T-helper 9 cell (primary cell): ENCODE measurements at places on chromosomes 13 and 19.

GRCh38 chr13:20192158-20192835, 441 bp downstream of the GJB2 start:
- no peak for DNase-seq

DNA sequence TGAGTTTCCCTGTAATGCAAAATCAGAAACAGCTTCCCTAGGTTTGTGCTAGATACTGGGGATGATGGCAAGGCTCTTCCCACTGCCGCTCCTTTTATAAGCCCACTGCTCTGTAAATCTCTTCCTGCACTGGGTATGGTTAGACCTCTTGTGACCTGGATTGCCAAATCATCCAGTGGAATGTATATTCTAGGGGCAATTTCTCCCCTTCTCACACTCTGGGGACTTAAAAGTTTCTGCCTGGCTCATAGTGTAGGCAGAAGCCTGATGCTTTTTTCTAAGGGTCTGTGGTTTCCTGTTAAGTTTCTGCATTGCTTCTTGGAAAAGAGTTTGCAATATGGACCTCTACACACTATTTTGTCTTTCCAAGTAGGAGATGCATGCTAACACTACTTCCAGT, 1582.0 kb upstream of the PCDH20 start:
- DNase-seq: no peak

DNA sequence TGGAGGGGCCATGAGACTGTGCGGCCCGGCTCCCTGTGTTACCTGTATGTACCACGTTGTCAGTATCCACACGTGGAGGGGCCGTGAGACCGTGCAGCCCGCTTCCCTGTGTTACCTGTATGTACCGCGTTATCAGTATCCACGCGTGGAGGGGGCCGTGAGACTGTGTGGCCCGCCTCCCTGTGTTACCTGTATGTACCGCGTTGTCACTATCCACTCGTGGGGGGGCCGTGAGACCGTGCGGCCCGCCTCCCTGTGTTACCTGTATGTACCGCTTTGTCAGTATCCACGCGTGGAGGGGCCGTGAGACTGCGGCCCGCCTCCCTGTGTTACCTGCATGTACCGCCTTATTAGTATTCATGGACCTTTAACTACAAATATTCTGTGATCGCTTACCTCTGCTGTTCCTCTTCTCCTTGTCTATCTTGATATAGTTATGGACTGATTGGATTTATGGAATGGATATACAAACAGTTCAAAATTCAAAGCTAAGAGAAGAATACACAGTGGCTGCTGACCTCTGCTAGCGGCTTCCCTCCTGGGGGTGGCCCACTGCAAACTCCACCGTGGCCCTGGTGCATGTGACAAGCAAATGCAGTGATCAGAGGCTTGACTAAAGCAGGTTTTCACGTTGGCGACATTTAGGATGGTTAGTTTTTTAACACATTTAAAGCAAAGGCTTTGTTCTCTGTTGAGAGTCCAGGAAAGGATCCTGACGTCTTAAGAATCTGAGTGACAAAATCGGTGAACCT, 38.7 kb downstream of the ATP11A start:
- no peak for DNase-seq

- DNase-seq: no peak
Measured at GRCh38 chr13:102914339-102914930, 68.6 kb downstream of the ERCC5 start.

DNA sequence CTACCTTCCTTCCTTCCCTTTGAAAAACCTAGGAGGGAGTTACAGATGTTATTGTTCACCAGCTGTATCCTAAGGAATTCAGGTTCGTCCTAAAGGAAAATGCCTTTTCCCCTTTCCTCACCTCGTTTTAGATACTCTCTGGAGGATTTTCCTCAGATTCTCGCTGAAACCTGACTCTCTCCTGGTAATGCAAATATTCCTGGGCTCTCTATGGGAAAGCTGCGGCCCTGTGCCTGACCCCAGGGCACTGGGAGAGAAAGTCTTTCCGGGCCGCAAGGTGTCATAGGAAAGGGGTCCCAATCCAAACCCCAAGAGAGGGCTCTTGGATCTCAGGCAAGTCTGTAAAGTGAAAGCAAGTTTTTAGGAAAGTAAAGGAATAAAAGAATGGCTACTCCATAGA, 13.1 kb upstream of the OR1M1 start:
- no peak for DNase-seq

DNA sequence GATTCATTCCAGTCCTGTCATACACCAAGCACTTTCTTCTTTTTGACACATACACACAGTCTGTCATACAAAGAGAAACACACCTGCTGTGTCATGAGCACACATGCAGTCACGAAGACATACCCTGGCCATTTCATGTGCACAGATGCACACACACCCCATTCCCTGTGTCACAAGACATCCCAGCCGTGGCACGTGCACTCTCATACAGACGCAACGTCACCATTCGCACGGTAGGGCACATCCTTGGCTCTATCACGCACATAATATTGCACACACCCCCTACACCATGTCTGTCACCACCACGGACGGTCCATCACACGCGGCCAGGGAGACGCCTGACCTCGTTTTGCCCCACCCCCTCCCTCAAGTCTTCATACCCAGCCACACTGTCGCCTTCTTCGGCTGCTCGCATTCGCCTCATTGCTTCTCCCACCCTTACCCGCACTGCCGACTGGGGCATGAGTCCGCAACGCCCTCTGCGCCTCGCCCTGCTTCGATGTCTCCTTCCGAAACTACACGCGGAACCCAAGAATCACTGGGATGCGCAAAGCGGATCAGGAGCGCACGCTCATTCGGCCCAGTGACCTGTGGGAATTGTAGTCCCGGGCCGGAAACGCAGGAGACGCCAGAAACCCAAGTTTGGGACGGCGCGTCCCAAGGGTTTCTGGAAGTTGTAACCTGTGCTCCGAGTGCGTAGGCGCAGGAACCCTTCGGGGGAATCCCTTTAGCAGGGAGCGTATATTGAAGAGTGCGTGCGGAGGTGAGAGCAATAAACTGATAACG, 6.8 kb upstream of the ZNF283 start:
- DNase-seq: no peak

GRCh38 chr13:110447058-110447511, 114.4 kb downstream of the RAB20 start:
- no peak for DNase-seq

DNA sequence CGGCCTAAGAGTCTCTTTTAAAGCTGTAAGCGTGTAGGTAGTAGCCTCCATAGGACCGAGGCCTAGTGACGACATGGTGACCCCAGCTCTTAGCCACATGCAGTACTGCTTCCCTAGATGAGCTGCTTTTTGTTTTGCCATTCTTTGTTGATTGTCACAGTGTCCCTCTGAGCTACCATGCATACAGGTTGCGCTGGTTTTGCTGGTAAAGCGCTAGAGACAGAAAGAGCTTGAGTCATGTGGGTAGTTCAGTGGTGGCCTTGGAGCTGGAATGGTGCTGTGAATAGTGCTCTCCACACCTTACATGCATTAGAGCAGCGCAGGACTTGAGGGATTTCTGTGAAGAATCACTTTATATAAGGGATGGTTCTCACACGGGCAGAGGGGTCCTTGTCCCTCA, 5.1 kb downstream of the HNRNPM start:
- no peak for DNase-seq

GRCh38 chr19:49665036-49665350, 664 bp downstream of the IRF3 start:
- DNase-seq: no peak

GRCh38 chr19:29967623-29968022, 25.6 kb downstream of the URI1 start:
- DNase-seq: no peak

- DNase-seq: no peak
Measured at GRCh38 chr13:30211745-30212144, 95.6 kb downstream of the KATNAL1 start.

DNA sequence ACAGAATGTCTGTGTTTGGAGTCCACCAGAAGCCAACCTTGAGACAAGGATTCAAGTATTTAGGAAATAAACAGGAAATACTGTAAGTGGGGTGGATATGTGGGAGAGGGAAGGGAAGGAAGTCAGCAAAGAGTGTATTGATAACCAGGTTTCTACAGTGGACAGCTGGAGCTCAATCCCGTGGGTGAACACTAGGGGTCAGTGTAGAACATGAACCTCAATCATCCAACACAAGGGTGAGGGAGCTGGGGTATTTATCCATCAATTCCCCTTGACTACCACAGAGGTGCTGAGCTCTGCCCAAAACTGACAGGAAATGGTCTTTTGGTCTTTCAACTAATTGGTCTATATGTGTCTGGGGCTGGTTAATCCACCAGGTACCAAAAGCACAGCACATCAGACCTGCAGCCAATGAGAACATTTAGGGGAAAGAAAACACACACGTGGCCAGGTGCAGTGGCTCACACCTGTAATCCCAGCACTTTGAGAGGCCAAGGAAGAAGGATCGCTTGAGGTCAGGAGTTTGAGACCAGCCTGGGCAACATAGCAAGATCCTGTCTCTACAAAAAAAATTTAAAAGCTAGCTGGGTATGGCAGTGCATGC, 5.6 kb upstream of the SYDE1 start:
- peak; percentile 21 for DNase-seq

GRCh38 chr13:24910502-24911132, 146.6 kb downstream of the RNF17 start:
- DNase-seq: no peak

DNA sequence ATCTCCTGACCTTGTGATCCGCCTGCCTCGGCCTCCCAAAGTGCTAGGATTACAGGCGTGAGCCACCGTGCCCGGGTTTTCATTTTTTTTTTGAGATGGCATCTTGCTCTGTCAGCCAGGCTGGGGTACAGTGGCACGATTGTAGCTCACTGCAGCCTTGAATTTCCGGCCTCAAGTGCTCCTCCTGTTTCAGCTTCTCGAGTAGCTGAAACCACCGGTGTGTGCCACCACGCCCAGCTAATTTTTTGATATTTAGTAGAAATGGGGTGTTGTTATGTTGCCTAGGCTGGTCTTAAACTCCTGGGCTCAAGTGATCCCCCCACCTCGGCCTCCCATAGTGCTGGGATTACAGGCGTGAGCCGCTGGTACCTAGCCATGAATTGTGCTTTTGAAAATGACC, 5.9 kb downstream of the ADAT3 start:
- no peak for DNase-seq

DNA sequence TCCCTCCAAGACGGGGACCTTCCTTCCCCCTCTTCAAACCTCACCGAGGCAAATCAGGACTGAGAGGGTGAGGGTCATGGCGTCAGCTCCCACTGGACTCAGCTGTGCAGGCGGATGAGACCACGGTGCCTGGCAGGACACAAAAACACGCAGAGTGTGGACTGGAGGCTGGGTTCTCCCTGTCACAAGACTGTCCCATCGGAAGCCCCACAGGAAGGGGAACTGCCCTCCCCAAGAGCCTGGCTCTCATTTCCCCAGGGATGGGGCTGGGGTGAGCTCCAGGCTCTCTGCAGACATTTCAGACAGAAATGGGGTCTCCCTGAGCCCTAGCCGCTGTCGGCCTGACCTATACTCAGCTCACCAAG, at the start of gene LILRB5:
Gene LILRB5, minus strand, starts transcription at position 158 of the 365 bp plus-strand sequence. Its CDS starts 80 bp downstream, at position 78.
- no peak for DNase-seq

DNA sequence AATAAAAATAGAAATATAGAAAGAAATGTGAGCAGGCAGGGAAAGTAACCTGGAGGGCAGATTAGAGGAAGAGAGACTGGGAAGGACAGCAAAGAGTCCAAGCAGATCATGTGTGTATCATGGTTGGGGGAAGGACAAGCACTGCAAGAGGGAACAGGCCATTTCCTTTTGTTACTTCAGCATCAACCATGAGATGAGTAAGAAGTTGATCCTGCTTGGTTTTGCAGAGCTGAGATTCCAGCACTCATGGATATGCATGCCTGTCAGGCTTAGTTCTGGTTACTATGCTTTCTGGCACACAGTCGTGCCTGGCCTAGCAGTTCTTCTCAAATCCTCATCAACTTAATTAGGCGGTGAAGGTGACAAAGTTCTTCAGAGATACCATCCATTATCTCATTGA, 18.1 kb downstream of the NALCN start:
- no peak for DNase-seq

GRCh38 chr13:30114571-30115256, 192.6 kb downstream of the KATNAL1 start:
- DNase-seq: peak; percentile 96

DNA sequence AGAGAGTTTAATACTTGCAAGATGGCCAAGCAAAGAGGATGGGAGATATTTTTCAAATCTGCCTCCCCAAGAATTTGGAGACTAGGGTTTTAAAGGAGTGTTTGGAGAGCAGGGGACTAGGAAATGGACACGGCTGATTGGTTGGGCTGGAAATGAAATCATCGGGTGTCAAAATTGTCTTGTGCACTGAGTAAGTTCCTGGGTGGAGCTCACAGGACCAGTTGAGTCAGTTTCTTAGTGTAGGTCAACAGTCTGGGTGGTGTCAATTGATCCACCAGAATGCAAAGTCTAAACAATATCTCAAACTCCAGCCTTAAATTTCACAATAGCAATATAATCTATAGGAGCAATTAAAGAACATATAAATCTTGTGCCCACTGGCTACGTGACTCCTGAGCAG, 23.0 kb upstream of the CEACAM4 start:
- no peak for DNase-seq

DNA sequence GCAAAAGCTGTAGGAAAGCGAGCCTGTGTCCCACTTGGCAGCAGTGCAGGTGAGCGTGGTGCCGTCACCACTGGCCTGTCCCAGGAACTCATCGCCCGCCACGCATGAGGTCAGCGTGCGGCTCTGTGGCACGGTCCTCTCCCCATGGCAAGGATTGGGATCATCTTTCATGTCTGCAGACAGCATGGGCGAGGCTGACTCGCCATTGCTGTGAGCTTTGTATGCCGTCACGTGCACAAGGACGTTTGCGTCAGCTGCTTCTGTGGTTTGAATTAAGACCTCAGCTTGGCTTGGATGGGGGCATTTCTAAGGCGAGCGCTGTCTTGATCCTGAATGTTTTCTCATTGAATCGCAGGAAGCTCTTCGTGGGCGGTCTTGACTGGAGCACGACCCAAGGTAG, 9.8 kb downstream of the DAZAP1 start:
- DNase-seq: no peak

- no peak for DNase-seq
Measured at GRCh38 chr13:100630555-100630954, 42.0 kb upstream of the GGACT start.

GRCh38 chr13:76160961-76161925, 525.1 kb downstream of the LMO7 start:
- no peak for DNase-seq

DNA sequence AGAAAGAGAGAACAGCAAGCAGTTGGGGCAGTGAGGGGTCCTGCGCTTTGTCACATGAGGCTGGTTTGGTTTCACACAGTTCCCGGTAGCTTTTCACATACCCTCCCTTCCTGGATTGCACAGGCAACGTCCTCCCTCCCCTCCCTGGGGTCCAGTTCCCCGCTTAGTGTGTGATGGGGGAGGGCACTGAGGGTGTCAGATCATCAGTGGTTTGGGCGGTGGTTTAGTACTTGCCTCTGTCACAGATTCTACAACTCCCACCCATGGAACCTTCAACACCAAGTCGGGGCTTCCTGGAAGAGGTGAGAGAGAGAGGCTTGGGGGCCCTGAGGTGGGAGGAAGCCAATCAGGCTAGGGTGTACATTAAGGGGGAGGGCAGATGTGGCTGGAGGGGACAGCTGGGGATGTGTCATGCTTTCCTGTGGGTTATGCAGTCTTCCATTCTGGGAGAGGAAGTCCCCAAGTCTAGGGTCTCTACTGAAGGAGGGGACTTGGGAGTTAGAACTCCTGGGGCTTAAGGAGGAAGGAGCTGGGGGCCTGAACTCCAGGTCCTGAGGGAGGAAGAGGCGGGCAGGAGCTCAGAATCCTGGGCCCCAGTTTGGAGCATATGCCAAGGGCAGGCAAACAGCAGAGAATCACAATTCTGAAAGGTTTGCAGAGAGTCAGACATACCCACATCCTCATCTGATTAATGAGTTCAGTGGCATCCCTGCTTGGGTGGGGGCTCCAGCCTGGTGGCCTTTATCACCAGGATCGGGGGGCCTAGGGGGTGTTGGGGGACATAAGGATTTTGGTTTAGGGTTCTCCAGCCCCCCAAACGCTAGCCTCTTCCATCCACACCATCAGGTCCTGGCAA, at the start of gene NKG7:
Gene NKG7, minus strand, starts transcription at position 6 of the 856 bp plus-strand sequence. CDS start 119 bp downstream, outside the sequence.
- DNase-seq: peak; percentile 32
